Esophagus squamous epithelium (tissue), 5 donors: ENCODE measurements at places on chromosomes 7 and 10.

DNA sequence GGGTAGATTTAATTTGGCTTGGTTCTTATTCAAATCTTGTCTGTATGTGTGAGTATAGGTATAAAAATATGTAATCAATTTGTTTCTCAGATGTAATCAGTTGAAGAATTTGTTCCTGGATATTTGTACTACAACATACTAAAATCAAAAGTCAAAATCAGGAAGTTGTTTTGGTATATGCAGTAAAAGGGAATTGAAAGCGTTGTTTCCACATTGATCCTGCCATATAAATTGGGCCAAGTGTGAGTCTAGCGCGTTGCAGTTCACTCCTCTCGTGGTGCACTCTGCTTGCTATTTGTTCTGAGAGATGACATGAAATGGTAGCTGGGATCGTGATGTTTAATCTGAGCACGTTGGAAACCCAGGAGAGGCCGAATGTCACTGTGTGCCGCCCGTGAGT, 55.9 kb downstream of the SHH start:
- DNase-seq = no peak

DNA sequence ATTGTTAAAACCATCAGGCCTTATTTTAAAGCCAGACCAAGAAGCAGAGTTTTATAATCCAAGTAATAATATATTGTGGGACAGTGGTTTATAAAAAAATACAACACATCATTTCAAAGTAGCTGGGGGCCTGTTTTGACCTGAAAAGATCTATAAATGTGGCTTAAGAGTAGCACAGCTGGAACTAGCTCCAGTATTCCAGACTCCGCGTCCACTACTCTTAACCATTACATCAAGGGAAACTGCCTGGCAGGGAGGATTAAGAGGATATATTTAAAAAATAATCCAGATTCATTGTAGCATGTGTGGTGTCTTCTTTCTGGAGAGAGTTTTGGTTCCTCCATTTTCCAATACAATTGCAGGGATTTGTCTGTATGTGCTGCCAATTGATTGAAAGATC, 67.3 kb downstream of the MET start:
- no peak for DNase-seq

GRCh38 chr7:94012746-94013145, 8.6 kb upstream of the BET1 start:
- DNase-seq = no peak

- DNase-seq = no peak
Measured at GRCh38 chr10:131490991-131491594, 179.6 kb upstream of the TCERG1L start.

GRCh38 chr7:51589111-51589510, 272.5 kb upstream of the COBL start:
- no peak for DNase-seq

DNA sequence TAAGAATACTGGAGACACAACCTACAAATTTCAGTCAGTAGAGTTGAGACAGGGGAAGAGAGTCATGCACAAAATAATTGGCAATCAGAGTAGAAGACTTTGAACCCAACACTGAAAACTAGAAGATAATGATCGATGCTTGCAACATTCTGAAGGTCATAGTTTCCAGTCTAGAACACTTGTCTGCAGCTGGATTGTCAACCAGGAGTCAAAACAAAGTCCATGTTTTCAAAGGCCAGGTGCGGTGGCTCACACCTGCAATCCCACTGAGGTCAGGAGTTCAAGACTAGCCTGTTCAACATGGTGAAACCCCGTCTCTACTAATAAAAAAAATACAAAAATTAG, 26.8 kb upstream of the SMURF1 start:
- DNase-seq = no peak
